ENCODE measurements at places on chromosomes 3 and 15. TPM values are rescaled to one million over a fixed set of nuclear protein-coding genes. Genes with fewer than 3 reads are reported as not detected.

DNA sequence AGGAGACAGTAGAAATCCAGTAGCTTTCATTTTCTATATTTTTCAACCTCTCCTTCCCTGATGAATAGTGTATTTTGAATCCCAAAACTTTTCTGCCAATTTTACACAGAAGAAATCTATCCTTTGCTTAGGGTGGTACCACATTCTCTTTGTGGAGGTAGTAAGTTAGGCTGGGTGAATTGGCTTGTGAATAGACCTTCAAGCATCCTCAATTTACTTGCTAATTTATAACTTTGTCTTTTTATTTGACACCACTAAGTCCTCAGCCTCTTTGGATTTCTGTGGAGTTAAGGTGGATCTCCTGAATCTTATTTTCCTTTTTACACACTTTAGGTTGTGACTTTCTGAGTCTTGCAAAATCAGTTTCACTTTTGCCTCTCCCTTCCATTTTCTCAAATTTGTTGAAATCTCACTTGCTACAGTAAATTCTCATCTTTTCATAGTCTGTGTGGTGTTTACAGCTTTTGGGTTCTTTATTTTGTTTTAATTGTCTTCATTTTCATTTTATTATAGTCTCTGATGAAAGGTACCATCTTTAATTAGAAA lies 5.7 kb upstream of the PLSCR1 start:
- no peak for DNase-seq

GRCh38 chr3:9917820-9918219 lies 922 bp downstream of the IL17RC start:
- peak; percentile 62 for DNase-seq

DNA sequence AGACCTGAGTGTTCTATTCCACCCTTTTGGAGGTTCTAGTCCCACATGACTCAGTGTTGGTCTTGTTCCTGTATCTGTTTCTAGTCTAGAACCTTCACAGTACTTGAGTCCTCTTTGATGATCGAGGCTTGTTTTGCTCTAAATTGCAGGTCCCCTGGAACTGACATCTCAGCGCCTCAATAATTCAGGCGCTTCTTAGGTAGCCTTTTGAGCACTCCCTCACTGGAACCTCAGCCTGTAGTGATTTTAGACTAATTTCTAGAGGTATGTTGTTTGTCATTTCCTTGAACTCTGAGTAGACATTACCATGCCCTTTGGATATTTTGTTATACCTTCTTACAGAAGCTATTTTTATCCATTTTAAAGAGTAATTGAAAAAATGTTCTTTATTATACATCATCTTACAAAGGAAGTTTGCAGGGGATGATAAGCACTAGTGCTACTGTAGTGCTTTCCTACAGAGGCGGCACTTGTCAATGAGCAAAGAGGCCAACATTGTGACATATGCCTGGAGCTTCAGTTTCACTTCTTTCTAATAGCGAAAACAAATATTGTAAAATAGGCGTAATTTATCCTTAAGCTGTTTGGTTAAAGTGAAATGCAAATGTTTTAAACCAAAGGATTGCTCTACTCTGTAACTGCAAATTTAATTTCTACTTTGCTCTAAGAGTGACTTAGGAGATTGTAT lies 75.7 kb downstream of the EFL1 start:
- DNase-seq = no peak

- peak; percentile 72 for DNase-seq
Measured at GRCh38 chr3:51777985-51778384, 1.1 kb downstream of the IQCF6 start.

- peak; percentile 72 for DNase-seq
Measured at GRCh38 chr15:70023769-70024491, 73.8 kb downstream of the TLE3 start.

DNA sequence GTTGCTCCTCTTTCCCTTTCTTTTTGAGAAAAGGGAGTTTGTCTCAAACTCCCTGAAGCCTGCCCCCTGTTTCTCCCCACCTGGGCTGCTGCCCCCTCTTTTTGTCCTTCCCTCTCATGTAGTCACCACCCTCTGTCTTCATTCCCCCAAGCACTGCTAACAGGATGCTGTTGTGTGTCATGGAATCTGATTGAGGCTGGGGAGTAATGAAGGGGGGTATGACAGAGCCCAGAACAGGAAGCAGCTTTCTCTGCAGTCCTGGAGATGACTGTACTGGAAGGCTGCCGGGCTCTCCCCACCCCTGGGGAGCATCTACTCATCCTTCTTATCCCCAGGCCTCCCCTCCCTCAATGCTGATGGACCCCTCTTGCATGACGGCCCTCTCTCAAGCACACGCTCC lies 181.6 kb downstream of the ABHD5 start:
- no peak for DNase-seq

DNA sequence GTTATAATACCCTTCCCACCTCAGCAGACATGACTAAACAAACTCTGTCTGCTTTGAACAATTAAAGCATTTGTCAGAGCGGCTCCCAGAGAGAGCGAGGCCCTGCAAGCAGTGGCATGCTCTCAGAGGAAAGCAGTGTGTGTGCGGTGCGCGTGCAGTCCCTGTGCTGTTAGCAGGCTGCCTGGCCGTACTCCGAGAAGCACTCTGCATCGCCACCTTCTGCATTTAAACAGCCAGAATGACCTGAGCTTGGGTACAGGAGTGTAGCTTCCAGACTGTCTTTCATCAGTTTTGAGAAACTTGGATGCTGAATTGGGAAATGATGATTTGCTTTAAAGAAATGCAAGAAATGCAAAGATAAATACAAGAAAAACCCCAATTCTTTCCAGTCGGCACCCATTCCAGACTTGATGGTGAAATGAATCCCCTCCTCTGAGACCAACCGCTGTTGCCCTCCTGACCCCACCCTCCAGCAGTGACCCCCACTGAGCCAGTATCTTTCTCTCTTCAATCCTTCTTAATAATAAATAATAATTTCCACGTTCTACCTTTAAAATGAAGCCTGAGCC lies 113.5 kb downstream of the VGLL4 start:
- no peak for DNase-seq

DNA sequence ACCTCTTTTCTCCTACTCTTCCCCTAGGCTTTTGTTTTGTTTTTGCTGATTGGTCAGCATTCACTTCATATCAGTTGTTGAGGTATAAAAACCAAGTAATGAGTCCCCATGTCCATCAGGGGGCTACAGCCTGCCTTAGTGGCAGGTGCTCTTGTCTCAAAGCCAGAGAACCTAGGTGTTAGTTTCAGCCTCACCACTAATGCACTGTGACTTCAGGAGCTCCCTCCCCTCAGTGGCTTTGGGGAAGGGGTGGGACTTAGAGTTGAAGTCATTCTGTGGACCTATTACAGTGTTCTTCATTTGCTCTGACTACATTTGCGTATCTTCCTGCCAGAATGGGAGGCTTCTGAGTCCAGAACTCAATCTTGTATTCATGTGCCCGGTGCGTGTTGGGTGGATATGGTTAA lies 41.6 kb downstream of the NR2C2 start:
- no peak for DNase-seq

- DNase-seq = no peak
Measured at GRCh38 chr3:12953201-12953995, 112.0 kb upstream of the RPL32 start.

- DNase-seq = no peak
Measured at GRCh38 chr15:29785136-29785535, 37.1 kb downstream of the TJP1 start.

GRCh38 chr15:62742409-62743171 lies 300.0 kb upstream of the TPM1 start:
- peak; percentile 83 for DNase-seq

DNA sequence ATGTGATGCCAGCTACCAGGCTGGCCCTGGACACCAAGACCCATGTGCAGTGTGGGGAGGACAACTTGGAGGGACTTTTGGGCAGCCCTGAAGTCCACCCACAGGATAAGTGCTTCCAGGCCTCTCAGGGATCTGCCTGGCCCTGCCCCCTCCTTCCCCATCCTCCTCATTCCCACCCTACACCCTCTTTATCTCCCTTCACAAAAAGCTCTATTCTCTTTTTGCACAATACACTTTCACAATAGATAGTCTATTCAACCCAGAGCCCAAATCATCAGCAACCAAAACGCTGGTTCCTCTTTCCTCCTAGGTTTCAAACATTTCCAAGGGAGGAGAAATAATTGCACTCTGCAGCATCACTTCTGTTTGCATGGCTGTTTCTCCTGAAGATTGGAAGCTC lies 7.8 kb upstream of the ZNF710 start:
- DNase-seq = no peak

DNA sequence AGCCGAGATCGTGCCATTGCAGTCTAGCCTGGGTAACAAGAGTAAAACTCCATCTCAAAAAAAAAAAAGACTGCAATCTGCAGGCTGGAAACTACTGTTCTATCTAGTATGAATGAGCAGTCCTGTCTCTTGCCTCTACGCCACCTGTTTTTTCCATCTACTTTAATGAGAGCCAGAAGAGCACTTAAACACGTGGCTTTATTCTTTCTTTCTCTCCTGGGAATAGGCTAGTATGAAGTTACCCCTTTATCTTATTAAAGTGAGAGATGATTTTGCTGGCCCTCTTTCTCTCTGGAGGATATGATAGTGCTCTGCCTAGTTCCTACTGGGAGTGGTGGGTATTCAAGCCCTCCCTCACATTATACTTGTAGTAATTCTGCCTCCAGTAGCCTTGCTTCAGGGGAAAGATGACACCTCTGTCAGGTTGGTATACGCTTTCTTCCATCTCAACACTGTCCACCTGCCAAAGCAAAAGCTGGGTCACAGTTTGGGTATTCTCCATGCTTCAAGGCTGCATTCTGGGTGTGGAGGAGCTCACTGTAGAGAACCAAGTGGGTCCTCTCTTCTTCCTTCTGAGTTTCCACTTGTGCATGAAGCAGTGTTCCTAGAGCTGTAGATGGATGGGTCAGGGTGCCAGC lies 17.8 kb downstream of the MAPKBP1 start:
- DNase-seq = no peak

DNA sequence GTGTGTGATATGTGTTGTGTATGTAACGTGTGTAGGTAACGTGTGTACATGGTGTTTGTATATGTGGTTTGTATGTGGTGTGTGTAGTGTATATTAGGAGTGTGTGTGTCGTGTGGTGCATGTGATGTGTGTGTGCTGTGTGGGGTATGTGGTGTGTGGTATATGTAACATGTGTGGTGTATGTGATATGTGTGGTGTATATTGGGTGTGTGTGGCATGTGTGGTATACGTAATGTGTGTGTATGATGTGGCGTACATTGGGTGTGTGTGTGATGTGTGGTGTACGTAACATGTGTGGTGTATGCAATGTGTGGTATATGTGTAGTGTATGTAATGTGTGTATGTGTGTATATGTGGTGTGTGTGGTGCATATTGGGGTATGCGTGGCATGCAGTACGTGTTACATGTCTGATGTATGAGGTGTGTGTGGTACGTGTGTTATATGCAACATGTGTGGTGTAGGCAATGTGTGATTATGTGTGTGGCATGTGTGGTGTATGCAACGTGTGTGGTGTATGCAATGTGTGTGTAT lies 41.2 kb downstream of the ARRDC4 start:
- DNase-seq = no peak

- no peak for DNase-seq
Measured at GRCh38 chr3:128804811-128805155, 74.6 kb upstream of the ACAD9 start.

- DNase-seq = no peak
Measured at GRCh38 chr3:110938629-110939028, 133.0 kb upstream of the NECTIN3 start.

- DNase-seq = no peak
Measured at GRCh38 chr3:123351501-123351900, 97.4 kb downstream of the ADCY5 start.

- DNase-seq = no peak
Measured at GRCh38 chr15:62607114-62607462, 435.5 kb upstream of the TPM1 start.

GRCh38 chr3:106008766-106009165 lies 140.0 kb upstream of the CBLB start:
- DNase-seq = no peak

- DNase-seq = no peak
Measured at GRCh38 chr15:53807501-53807900, 48.0 kb upstream of the WDR72 start.

- DNase-seq = peak; percentile 89
Measured at GRCh38 chr15:52100807-52101442, 11.7 kb downstream of the BCL2L10 start.

DNA sequence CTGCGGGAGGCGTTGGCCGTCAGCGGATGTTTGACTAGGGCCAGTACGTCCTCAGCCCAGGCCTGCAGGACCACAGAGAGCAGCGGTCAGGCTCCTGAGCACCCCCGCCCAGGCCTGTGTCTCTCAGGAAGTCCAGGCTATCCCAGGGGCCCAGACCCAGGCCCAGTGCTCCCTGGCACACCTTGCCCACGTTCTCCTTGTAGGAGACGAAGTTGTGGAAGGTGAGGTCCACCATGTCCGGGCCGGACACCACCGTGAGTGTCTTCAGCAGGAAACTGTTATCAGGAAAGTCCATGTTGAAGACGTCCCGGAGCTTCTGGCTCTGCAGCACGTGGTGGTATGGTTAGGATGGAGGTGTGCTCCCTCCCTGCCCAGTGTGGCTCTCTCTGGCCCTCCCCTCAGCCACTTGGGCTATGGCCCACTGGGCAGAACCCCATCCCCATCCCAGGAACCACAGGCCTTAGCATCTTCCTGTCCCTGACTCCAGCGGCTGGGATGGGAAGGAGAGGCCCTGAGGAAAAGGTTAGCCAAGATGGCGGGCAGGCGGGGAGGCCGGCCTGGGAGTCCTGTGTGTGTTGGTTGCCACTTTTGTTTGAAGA lies 5.3 kb downstream of the PLCB2 start:
- DNase-seq = no peak

DNA sequence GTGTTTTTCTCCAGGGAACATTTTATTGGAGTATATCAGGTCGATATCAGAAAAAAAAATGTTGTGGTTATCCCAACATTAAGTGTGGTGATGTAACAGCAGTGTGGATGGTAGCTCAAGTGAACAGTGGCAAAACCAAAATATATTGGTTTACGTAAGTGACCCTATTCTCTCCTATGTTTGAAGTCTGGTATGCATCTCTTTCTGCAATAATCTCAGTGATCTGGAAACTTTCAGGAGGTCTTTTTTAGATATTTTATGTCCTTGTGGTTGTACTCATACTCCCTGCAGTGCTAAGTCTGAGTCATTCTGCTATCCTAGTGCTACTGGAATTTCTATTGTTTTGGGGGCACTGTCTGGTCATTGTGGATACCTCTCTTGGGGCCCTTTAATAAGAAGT lies 137.9 kb downstream of the SNRPN start:
- no peak for DNase-seq

Gene GOLIM4
- 34.1 TPM for total RNA-seq

Gene SERPINI1
- 3.6 TPM for total RNA-seq

Gene SPINK8
- total RNA-seq = not detected

Gene SCAMP5
- 0.97 TPM for total RNA-seq

Gene DUOX1
- 0.64 TPM for total RNA-seq

Gene CATSPER2
- total RNA-seq = 0.87 TPM

Gene CHRNB4
- total RNA-seq = not detected

Measured in psoas muscle (tissue), 8 donors.